ENCODE measurements at places on chromosomes 4 and X. TPM values are rescaled to one million over a fixed set of nuclear protein-coding genes. Genes with fewer than 3 reads are reported as not detected.
A peak's percentile ranks its signal among the peaks of the same experiment; 100 is the strongest.

NPY5R gene
- total RNA-seq, result not detected

MECP2 gene
- 36.3 TPM for total RNA-seq

ADAM29 gene
- not detected for total RNA-seq

TLR10 gene
- 0.26 TPM for total RNA-seq

TRPC5OS gene
- 0.26 TPM for total RNA-seq

LRIT3 gene
- not detected for total RNA-seq

ASB9 gene
- total RNA-seq, result 1.6 TPM

SSX1 gene
- not detected for total RNA-seq

DNA sequence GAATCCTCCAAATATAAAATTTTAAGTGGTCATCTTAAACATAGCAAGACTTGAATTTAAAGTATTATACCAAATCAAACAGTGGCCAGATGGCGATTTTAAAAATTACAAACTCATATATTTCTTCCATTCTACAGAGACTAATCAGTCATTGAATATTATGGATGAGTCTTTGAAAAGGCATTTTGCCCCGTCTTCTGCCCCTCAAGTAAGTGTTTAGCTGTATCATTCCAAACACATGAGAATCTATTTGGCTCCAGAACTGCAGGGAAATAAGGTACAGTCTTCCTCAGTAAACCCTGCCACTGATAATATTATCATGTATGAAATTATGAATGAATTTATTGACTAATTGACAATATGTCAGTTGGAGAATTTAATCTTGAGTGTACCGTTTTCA, 191.0 kb downstream of the SLC7A11 start:
- DNase-seq, result no peak

GRCh38 chr4:7843831-7844593, 95.6 kb downstream of the AFAP1 start:
- DNase-seq, result peak; percentile 85

- no peak for DNase-seq
Measured at GRCh38 chr4:153483432-153484418, 17.6 kb downstream of the TMEM131L start.

DNA sequence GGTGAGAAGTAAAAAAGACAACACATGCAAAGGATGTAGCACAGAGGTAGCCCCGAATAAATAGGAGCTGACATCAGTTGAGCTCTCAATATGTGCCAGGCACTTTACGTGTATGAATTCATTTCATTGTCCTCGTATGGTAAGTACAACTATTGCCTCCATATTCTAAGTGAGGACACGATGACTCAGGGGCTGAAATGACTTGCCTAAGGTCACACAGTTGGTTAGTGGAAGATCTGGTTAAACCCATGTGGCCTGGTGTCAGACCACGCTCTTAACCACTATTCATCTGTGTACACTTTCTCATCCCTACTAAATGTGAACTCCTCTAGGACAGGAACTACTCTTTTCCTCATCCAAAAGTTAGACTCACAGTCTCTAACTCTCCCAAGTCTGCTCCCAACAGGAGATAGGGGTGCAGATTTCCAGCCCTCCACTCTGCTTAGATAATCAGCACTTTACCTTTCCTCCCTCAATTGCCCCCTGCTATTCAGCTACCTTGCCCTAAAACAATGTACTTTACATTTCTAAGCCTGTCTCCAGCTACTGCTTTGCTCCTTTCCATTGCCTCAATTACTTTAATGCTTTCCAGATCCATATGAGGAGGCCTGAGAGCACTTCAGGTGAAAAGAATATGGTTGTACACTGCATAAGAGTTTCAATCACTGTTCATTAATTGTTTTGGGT, 58.8 kb upstream of the LHFPL1 start:
- DNase-seq, result no peak

GRCh38 chr4:123390846-123391456, 5.6 kb upstream of the SPRY1 start:
- DNase-seq, result no peak

- no peak for DNase-seq
Measured at GRCh38 chr4:176262243-176262642, 6.8 kb downstream of the ASB5 start.

DNA sequence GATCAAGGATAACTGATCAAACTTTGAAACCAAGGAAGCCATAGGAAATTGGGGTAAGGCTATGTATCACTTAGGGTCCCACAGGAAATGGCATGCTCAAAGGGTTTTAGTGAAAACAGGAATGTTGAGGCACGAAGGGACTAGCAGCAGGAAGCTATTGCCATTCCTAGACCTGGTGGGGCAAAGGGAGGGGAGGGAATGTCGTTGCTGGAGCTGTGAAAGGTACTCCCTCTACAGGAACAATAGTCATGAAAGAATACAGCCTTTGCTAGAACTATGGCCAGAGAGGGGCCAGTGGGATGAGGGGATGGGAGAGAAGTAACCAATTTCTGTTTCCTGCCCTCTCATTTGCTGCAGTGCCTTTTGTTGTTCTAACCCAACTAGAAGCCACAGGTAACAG, 11.9 kb downstream of the REPS2 start:
- no peak for DNase-seq

- peak; percentile 68 for DNase-seq
Measured at GRCh38 chr4:6633091-6633906, 7.2 kb upstream of the MRFAP1 start.

GRCh38 chr4:65021149-65021548, 611.9 kb upstream of the TECRL start:
- DNase-seq, result no peak

DNA sequence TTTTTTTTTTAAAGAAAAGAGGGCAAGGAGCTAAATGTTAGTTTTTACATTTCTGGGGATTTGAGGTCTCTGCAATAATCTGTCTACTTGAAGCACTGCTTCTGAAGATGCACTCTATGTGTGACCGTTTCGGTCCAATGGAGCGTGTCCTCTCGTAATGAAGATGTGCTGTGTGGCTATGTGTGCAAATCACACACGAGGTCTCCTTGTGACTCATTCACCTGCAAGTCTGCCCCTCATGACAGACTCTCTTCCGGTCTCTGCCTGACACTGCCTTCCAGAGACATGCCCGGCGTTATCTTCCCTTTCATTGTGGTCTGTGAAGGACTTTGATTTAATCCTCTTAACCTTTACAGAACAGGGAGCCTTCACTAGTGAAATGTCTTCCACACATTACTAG, 84.3 kb downstream of the TRAM1L1 start:
- DNase-seq, result no peak

GRCh38 chr4:39770969-39771724, 73.2 kb downstream of the UBE2K start:
- no peak for DNase-seq

GRCh38 chrX:119529345-119530276, 35.6 kb downstream of the STEEP1 start:
- DNase-seq, result no peak

DNA sequence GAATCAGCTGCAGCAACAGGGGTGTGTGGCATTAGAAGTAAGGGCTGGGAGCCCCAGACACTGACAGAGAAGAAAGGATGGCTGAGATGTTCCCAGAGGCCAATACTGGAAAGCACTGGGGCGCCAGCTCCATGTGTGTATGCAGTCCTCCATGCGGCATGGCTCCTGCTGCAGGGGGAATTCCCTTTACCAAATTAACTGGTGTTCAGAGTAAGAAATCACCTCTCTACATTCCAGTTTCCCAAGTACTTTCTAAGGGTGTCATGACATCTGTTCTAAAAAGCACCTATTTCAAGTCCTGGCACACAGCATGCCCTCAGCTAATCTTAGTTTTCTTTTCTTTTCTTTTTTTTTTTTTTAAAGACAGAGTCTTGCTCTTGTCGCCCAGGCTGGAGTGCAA, 98.0 kb downstream of the MAML3 start:
- no peak for DNase-seq

DNA sequence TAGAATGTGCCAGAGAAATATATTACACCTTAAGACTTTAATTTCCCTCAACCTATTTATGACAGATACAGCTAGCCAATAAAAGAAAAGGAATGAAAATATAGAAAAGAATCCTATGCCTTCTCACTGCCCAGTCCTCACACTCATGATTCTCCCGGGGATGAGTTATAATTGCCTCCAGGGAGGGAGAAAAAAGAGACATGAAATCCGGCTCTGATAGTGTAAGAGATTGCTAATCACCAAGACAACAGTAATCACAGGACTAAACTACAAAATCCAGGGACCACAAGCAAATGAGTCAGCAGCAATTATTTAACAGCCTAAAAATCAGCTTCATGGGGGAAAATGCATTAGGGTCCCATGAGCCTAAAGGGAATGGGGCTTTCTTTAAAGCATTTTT, 95.9 kb upstream of the DUSP21 start:
- DNase-seq, result no peak

GRCh38 chr4:176671532-176671931, 121.2 kb downstream of the VEGFC start:
- no peak for DNase-seq

DNA sequence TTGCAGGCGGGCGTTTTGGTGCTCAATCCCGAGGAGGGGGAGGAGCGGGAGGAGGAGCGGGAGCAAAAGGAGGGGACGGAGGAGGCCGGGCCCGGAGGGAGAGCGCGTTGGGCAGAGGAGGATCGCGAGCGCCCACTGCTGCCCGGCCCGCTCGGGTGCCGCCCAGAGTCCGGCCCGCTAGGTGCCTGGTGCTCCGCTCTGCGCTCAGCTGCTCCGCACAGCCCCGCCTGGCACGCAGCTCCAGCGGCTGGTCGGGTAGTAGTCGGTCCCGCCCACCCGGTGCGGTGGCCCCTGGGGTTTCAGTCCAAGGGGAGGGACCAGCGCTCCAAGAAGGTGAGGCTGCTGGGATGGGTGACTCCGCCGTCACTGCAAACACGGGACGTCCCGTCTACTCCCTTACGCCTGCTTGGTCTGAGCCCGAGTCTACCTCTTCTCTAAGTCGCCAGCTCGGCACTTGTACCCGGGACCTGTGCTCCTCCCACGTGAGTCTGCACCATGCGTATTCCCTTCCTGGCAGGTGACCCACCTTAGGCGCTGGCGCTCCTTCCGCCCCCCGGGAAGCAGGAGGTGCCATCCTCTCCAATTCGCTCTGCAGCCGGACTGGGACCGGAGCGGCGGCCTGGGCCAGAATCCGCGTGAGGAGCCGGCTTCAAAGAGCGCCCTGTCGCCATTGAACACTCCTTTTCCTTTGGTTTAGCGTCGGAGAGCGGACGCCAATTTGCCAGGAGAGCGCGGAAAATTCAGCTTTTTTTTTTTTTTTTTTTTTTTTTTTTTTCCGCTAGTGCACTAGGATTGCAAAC, 405 bp upstream of the HS3ST1 start:
- peak; percentile 69 for DNase-seq

DNA sequence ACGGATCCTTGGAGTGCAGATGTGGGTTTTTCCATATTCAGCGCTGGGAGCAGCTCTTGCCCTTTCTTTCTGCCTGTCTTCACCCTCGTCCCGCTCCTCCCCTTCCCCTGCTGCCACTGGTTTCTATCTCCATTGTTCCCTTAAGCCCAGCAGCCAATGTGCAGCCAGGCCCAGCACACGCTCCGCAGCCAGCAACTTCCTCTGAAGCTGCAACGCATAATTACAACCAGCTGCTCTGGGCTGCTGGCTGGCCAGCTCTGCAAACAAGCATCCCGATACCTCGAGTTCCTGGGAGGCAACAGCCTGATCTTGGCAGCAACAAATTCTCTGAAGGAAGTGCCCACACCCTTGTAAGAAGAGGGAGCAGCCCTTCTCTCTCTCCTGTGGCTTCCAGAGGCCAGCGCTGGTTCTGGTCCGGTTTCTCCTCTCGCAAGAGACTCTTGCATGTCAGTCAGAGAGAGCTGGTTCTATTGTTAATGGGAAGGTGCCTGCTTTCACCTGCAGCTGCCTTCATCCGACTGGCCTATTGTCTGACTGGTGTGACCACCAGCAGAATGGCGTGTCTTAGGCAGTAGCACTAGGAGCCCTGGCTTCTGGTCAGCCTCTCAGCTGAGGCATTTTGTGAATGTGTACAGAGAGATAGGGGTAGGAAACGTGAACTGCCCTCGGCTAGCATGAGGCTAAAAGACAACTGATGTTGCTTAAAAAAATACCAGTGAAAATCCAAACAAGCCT, 83.8 kb upstream of the MAML3 start:
- peak; percentile 23 for DNase-seq

DNA sequence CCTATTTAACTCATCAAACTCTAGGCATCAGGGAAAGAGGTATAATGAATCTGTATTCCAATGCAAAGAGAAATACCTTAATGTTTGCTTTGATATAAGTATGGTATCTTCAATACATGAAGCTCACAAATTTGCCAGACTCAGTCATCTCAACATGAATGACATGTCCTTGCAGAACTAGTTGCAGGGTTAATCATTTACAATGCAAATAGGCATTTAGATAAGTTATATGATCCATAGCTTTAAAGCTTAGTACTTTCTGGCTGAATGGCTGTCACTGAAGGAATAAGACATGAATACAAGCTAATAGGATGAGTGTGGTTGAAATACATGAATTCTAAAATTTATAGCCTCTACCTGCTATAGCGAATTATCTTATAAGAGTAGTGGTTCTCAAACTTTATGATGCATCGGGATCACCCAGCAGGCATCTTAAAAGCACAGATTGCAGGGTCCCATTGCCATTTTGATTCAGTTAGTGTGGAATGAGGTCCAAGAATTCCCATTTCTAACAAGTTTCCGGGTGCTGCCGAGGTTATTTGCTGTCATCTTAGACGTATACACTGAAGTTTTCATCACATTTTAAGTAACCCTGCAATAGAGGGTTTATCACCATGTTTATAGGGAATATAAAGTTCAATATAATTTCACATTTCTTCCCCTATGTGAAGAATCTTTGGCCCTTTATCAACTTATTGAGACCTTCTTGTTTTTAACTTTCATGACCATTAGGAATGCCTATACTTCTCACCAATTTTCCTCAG, 439.2 kb downstream of the ARHGAP24 start:
- no peak for DNase-seq

DNA sequence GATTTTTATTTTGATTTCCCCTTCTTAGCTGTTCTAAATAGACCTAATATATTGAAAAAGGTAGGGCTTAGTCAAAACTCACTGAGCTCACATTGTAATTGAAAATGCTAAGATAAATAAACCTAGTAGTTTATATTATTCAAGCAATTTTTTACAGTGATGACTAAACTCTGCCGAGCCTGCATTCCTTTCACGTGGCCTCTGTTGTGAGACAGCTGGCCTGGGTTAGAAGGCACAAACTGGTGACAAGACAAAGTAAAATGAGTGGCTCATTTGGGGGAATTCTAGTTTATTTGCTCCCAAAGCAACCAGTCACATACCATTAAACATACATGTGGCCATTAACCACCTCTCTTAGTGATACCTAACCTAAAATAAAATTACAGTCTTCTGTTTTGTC, 169.4 kb upstream of the TEX13C start:
- DNase-seq, result no peak

DNA sequence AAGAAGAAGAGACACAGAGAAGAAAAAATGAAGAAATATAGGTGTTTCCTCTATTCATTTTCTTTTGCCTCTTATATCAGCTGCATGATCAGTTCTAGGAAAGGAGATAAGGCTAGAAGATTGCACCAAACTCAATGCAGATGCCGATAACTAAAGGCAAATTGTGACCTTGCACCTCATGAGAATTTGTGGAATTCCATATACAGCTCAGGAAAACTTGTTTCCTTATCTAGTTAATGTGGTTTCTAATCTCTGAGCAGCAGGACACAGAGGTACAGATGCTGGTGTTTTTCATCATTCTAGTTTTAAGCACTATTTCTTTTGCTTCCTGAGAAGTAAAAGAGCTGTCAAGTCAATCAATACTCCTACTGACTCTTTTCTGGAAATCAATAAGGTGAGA, 104.6 kb upstream of the NWD2 start:
- DNase-seq, result no peak
